Left renal cortex interstitium (tissue), 4 donors: ENCODE measurements at places on chromosomes 7 and 10. TPM values are rescaled to one million over a fixed set of nuclear protein-coding genes. Genes with fewer than 3 reads are reported as not detected.

- no peak for DNase-seq
Measured at GRCh38 chr7:135714534-135715009, 13.4 kb downstream of the SLC13A4 start.

- DNase-seq = no peak
Measured at GRCh38 chr10:124686707-124687376, 57.3 kb downstream of the FAM53B start.

GRCh38 chr10:44569193-44570091 is 184.5 kb upstream of the CXCL12 start:
- no peak for DNase-seq

The TLX1 gene
- polyA plus RNA-seq = not detected

The PNLIPRP2 gene
- polyA plus RNA-seq = not detected

The CHAT gene
- polyA plus RNA-seq = not detected

The TCAF2 gene
- polyA plus RNA-seq = 3.3 TPM

DNA sequence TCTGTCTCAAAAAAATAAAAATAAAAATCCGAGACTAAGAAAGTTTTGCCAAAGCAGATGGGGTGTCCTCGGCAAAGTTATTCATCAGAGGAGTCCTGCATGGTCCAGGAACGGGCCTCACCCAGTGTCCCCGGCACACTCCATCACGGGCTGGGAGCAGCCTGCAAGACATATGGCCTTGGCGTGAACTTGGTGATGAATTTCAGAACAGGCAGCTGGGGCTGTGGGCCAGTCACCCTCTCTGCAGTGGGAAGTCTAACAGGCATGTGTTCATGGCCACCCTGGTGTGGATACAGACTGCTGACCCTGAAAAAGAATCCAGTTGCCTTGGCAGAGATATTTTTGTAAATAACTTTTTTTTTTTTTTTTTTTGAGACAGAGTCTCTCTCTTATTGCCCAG is 34.7 kb downstream of the NPTX2 start:
- no peak for DNase-seq

GRCh38 chr10:113108194-113108835 is 158.3 kb downstream of the TCF7L2 start:
- no peak for DNase-seq

The RBM17 gene
- 229 TPM for polyA plus RNA-seq

DNA sequence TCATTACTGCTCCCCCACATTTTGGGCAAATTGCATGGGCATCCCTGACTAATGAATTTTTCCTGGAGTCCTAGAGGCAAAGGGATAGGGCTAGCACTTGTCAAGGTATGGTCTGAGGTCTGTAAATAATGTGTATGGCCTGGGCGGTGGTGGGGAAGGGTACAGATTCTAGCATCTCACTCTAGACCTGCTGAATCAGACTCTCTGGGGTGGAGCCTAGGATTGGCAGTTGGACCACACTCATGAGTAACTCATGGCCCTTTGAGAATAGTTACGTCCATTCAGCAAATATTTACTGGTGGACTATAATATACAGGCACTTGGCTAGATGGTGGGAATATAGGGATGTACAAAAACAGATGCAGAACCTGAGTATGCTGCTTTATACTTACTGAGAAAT is 118.0 kb downstream of the CELF2 start:
- no peak for DNase-seq

The COX15 gene
- 39.7 TPM for polyA plus RNA-seq

The CYP26A1 gene
- polyA plus RNA-seq = 0.11 TPM

DNA sequence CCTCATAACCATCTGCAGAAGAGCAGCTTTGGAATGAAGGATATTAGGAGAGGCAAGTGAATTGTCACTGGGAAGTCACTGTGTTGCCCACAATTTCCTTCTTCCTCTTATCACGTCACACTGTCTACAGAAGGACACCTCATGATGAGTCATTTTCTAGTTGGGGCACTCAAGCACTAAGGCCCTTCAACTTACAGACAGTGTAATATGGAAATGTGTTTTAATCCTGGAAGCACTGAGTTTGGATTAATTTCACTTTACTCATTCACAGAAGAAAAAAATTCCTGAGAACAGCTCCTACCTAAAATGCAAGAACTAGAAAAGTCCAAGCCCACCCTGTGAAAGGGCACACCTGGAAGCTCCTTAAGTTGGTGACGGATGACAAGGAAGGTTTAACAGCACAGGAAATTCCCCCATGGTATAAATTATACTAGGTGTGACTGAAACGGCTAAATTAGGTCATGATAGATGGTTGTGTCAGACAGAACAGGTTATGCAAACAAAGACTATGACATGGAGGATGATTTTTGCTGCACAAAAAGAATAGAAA is 56.6 kb downstream of the PARD3 start:
- DNase-seq = no peak

The PRKG1 gene
- 12.3 TPM for polyA plus RNA-seq

DNA sequence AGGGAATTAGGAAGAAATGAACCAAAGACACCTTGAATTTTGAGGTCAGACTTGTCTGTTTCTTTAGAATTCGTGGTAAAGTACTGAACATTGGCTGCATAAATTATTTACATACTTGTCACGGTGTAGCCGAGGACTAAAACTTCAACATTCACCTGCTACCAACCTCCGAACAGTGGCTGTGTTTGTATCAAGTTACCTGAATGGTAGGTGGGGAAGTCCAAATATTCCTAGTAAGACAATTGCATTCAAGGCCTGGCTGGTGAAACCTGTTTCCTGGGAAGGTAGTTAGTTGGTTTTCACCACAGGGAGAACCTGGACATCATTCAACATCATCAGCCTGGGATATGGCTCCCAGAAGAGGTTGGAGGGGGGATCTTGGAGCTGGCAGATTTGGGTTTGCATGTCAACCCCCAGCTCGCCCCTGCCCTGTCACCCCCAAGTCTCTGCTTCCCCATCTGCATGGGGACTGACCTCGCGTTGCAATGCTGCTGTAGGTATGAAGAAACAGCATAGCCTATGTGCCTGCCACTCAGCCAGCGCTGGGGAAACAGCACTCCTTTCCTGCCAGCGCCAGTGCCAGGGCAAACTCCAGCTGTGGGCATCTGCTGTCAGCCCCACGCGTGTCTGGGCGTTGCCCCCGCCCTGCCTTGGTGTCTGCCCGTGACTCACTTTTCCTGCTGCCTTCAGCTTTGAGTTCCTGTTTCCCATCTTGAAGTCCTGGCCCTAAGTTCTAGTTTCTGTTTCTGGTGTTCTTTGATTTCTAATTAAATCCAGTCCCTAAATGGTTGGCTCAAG is 12.7 kb upstream of the LARP4B start:
- no peak for DNase-seq

The GPAM gene
- polyA plus RNA-seq = 15.5 TPM

- no peak for DNase-seq
Measured at GRCh38 chr10:110704906-110705476, 60.9 kb downstream of the RBM20 start.

The PLXDC2 gene
- 34.1 TPM for polyA plus RNA-seq

GRCh38 chr10:19970717-19971116 is 154.5 kb downstream of the PLXDC2 start:
- DNase-seq = no peak

- DNase-seq = no peak
Measured at GRCh38 chr10:47286591-47287315, 13.2 kb upstream of the GDF10 start.

DNA sequence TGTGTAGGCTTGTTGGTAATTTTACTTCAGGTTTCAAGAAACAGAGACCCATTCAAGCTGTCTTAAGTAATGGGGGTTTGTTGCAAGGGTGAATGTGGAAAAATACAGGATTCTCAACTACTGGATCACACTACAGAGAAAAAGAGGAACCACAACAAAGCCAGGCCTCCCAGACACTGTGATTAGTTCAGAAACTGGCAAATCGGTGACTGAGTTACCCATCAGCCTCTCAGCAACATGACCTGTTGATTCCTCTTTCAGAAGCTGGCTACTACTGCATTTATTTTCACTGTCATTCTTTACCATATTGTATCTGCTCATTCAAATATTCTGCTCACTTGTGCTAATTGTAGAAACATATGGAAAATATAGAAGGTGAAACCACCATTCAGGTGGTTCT is 16.0 kb downstream of the CCDC71L start:
- DNase-seq = no peak

DNA sequence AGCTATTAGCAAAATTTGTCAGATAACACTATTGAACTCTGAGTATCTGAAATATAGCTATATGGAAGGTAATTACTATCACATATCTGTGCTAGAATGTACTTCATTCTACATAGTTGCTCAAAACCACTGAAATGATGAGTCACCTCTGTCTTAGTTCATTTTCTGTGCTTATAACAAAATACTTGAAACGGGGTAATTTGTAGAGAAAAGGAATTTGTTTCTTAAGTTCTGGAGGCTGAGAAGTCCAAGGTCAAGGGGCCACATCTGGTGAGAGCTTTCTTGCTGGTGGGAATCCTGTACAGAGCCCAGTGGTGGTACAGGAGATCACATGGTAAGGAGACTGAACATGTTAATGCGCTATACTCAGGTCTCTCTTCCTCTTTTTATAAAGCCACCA is 41.9 kb upstream of the TNKS2 start:
- no peak for DNase-seq

The SCART1 gene
- polyA plus RNA-seq = 0.42 TPM

- DNase-seq = no peak
Measured at GRCh38 chr10:90136731-90137316, 435.4 kb downstream of the KIF20B start.

GRCh38 chr10:7672341-7673134 is 5.8 kb upstream of the ITIH5 start:
- no peak for DNase-seq
